ENCODE measurements at places on chromosomes 2 and 18. TPM values are rescaled to one million over a fixed set of nuclear protein-coding genes. Genes with fewer than 3 reads are reported as not detected.

UGT1A4 gene
- total RNA-seq = not detected

SERPINB10 gene
- total RNA-seq = not detected

NEU4 gene
- total RNA-seq = not detected

TTR gene
- total RNA-seq = not detected

APOB gene
- under 0.01 TPM for total RNA-seq

COL5A2 gene
- total RNA-seq = 891 TPM

CCDC121 gene
- 1.6 TPM for total RNA-seq

GREB1L gene
- total RNA-seq = 0.36 TPM

ST6GAL2 gene
- not detected for total RNA-seq

SUCLG1 gene
- total RNA-seq = 53.6 TPM

MYO5B gene
- not detected for total RNA-seq

HJURP gene
- 6.3 TPM for total RNA-seq

FTCDNL1 gene
- not detected for total RNA-seq

SRD5A2 gene
- not detected for total RNA-seq

ERBB4 gene
- not detected for total RNA-seq

CHN1 gene
- total RNA-seq = 3.1 TPM

KCNIP3 gene
- total RNA-seq = 4.4 TPM

SERPINB13 gene
- total RNA-seq = not detected

TUBA4B gene
- total RNA-seq = not detected

KIF5C gene
- 0.16 TPM for total RNA-seq

ABCG8 gene
- total RNA-seq = not detected
